ENCODE measurements at places on chromosomes 2 and 18.

- DNase-seq: no peak
Measured at GRCh38 chr2:69804416-69804815, 25.0 kb upstream of the GMCL1 start.

DNA sequence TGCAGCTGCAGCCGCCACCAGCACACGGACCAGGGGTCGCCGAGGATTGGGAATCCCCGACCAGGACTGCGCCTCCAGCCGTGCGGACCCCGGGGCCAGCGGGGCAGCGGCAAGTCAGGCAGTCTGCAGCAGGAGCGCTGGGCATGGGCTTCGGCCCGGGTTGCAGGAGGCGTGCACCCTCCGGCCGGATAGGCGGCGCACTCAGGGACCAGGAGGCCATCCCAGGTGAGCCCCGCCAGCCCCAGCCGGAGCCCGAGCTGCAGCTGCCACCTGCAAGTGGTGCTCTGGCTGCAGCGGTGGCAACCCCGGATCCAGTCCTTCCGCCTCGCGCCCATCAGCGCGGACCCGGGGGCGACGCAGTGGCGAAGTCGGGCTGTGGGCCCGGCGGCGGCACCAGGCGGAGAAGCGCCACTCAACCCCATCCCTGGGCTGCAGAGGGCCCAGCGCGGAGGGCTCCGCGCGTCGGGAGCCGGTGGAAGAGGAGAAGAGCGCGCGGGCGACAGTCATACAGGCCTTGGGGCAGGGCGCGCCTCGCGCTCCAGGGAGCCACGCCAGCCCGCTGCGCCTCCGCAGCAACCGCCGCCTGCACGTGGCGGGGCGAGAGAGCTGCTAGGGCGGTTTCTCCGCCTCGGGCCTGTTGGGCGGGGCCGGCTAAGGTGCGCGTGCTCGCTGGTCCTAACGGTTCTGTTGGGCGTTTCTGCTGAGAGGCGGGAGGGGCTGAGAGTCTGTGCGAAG lies 73.8 kb downstream of the RPIA start:
- peak; percentile 5 for DNase-seq

- DNase-seq: no peak
Measured at GRCh38 chr2:216842636-216843035, 17.2 kb downstream of the TNP1 start.

GRCh38 chr2:11955314-11955713 lies 208.9 kb downstream of the LPIN1 start:
- peak; percentile 22 for DNase-seq

DNA sequence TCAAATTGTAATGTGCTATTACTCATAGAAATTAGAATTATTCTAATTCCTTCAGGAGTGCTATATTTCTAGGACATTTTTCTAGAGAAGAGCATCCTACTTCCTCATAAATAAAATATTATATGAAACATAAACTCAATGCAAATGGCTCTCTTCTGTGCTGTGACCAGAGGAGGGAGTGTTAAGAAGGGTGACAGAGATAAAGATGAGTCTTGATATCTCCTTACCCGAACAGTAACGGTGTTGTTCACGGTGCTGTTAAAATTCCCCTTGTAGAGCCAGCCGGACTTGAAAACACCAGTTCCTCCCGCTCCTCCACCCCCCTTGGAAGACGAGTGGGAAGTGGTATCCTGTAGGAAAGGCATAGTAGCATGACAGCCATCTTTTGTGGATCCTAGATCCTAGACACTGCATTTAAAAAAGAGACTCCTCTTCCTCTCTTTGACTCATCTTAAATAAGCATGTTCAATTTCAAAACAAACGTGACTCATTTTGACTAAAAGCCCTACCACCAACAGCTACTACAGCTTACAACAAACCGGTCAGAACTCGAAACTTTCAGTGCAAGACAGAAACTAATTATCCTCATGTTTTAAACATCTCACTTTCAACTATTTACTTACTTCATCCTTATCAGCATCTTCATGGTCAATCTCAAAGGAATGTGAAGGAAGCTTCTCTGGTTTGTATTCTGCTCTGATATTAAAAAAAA lies 156.3 kb downstream of the DOCK10 start:
- DNase-seq: peak; percentile 84

DNA sequence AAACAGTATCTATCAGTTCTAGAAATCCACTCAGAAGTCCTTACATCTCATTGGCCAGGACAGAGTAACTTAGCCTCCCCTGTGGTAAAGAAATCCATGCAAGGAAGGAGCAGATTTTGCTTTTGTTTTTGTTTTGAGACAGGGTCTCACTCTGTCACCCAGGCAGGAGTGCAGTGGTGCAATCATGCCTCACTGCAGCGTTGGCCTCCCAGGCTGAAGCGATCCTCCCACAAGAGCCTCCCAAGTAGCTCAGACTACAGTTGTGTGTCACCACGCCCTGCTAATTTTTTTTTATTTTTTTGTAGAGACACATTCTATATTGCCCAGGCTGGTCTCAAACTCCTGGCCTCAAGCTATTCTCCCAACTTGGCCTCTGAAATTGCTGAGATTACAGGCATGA lies 185.1 kb downstream of the NRP2 start:
- no peak for DNase-seq

GRCh38 chr2:41853427-41854191 lies 194.2 kb upstream of the PKDCC start:
- DNase-seq: peak; percentile 68

GRCh38 chr2:150341982-150342680 lies 145.3 kb downstream of the RND3 start:
- DNase-seq: no peak

- DNase-seq: peak; percentile 15
Measured at GRCh38 chr2:219344751-219345430, 12.3 kb upstream of the RESP18 start.

DNA sequence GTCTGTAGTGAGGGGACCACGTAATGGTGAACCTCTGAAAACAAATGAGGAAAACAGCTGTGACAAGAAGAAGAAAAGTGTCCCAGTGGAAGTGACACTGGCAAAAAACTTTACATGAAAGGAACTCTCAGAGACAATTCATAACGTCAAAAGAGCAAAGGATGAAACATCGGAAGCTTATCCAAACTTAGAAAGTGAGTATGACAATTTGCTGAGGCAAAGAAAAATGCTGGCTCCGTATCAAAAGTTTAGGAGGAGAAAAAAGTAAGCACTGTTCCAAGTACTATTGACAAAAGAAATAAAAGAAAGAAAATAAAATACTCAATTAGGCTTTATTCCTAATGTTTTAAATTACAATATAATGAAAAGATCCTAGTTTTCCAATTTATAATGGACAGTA lies 91.3 kb downstream of the NOL10 start:
- DNase-seq: no peak

DNA sequence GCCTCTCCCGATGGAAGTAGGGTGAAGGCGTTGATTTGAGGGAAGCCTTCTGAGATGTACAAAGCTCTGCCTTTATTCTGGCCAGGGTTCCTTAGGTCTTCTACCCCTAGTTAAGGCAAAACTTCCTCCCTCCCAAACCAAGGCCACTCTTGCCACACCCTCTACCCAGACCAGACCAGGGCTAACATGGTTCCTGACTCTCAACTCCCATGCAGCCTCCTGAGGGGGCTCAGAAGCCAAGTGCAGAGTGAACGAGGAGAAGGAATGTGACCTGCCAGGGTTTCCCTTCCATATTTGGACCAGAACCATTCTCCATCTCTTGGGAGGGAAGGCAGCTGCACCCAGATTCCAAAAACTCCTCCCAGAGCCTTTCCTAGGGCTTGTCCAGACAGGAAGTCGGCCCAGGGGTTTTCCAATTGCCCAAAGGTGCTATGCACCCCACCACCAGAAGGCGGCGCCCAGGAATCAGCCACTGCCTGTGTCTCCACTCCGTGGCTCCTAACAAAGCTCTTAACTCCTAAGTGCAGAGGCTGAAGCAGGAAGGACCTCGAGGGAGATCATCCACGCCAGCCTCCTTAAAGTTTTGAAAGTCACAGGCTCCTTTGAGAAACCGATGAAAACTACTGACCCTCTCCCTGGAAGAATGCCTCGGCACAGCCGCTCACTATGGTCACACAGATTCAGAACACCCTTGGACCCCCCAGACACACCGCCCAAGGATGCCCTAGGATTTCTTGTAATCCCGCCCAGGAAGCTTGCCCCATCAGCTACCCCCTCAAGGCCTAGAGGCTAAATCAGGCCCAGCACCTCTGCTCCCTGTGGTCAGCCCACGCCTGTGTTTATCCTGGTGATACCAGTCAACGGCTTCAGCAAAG lies 157.8 kb downstream of the SMAD2 start:
- DNase-seq: peak; percentile 27

DNA sequence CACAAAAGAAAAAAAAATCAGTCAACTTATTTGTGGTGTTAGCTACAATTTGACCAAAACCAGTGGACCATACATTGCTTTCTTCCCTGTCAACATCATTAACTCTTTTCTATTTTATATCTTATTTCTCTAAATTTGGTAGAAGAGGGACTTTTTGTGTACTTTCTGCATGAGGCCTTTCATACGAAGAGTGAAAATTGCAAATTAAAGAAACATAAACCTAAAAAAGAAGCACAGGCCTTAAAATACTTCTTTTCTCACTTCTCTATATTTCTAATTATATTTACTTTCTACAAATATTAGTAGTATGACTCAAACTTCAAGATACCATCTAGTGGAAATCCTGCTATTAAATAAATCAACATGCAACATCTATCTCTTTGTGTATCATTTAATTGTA lies 1073.4 kb upstream of the ZEB2 start:
- DNase-seq: no peak

DNA sequence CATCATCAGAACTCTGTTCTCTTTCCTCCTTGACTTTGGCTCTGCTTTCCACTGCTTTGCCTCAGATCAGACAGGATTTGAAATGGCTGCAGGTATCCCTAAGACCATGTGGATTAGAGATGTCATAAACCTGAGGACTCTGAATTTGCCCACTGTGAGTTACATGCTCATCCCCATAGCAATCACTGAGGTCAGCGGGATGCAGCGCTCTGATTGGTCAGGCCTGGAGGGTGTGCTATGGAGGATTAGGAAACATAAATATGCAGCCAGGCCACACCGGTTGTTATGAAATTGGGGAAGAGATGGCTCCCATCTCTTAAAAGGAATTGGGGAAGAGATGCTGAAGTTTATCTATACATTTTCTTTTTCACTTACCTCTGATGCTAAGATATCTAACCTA lies 73.7 kb upstream of the DNAJC10 start:
- DNase-seq: peak; percentile 29

DNA sequence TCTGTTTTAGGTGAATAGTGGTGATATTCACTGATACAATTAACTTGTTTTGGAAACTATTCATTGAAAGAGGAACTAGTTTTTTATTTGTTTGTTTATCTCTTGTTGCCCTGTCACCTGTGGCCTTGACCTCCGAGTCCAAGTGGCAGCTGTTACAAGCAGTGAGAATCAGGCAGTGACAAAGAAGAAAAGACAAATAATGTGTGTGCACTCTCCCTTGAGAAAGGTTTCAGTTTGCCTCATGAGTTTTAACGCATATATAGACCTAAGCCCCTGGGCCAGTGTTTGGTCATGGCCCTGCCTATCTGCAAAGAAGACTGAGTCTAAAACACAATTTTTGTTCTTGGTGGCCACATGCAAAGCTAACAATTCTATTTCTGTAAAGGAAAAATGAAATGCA lies 15.3 kb downstream of the KYNU start:
- no peak for DNase-seq

GRCh38 chr2:214297423-214297822 lies 113.4 kb upstream of the VWC2L start:
- DNase-seq: no peak

GRCh38 chr2:43178602-43179542 lies 47.5 kb downstream of the ZFP36L2 start:
- DNase-seq: peak; percentile 87

GRCh38 chr2:28341208-28341891 lies 51.3 kb upstream of the FOSL2 start:
- peak; percentile 59 for DNase-seq

DNA sequence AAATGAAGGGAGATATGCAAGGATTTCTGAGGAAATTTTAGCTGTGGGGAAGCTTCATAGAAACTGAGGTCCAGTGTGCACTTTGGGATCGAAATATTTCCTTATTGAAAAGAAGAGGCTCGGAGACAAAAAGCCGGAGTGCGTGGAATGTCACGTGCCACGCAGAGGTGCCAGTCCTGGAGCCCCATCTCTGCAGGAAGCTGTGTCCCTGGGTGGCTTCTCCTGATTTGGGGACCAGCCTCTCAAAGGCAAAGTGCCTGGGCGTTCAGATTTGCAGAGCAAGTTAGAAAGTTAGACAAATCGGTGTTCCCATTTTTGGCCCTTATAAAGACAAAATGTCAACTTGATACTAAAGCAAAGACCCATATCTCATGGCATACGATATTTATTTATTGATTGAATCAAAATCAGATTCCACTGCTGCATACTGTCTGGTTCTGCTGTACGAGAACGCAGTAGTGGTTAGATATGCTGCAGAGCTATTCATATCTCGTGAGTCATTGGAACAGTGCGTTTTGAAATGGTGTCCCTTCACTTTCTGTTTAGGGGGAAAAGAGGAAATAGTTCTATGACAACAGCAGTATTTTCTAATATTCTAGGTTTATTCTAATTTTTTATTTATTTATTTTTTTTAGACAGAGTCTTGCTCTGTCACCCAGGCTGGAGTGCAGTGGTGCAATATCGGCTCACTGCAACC lies 9.1 kb upstream of the ATG16L1 start:
- DNase-seq: no peak

DNA sequence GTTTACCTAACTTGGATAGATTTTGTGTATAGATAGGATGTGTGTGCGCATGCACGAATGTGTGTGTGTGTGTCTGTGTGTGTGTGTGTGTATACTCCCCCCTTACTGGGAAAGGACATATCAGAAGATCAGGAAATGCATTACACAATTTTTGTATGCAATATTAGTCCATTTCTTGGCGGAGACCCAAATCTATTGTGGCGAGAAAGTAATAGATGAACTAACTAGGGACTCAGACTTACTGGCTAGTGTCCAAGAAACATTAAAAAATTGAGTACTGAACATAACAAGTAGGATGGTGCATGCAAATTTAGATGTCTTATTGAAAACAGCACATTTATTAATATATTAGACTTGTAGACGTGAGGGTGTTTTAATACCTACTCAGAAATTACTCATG lies 1036.5 kb upstream of the FANCL start:
- peak; percentile 9 for DNase-seq

DNA sequence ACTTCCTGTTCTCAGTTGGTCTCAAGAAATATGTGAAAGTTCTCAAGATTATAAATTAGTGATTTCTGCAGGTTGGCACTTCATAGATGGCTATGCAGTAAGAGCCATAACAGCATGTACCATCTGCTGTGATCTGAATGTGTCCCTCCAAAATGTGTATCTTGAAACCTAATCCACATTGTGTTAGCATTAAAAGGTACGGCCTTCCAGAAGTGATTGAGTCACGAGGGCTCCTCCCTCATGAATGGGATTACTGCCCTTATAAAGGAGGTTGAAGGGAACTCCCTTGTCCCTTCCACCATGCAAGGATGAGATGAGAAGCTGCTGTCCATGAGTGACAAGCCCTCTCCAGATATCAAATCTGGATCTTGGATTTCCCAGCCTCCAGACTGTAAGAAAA lies 45.0 kb downstream of the METTL4 start:
- no peak for DNase-seq

- DNase-seq: peak; percentile 50
Measured at GRCh38 chr2:218852911-218853667, 6.5 kb upstream of the WNT6 start.

- DNase-seq: no peak
Measured at GRCh38 chr2:238139196-238140039, 950 bp downstream of the KLHL30 start.

- DNase-seq: peak; percentile 54
Measured at GRCh38 chr2:33848486-33848885, 249.4 kb upstream of the FAM98A start.
